ENCODE measurements at places on chromosomes 7 and 10.

- no peak for DNase-seq
These were observed at the start of gene FKBP9 for GRCh38 chr7:32957326-32958045. TSS of gene FKBP9 (plus strand) at chr7:32957440. CDS start at chr7:32957574, 134 bp downstream.

DNA sequence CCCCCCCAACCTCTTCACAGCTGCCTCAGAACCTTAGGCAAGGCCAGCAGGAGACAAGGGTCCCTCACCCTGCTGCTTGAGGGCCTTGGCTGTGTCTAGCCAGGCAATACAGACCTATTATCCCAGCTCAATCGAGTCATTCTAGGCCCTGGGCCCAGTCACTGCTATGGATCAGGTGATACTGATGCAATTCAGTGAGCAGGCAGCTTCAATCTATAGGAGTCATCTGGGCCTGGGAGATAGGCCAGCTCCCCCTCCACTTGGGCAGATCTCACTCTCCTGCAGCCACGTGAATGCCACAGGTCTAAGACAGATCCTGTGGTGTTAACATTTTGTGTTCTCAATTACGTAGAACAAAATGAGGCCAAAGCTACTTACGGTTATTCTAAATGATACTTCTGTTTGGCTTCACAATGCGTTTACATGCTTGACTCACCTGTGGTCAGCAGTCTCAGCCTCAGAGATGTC lies 68.0 kb upstream of the LRRC4 start:
- no peak for DNase-seq

- no peak for DNase-seq
These were observed 230.5 kb upstream of the MBL2 start for GRCh38 chr10:53003094-53003493.

DNA sequence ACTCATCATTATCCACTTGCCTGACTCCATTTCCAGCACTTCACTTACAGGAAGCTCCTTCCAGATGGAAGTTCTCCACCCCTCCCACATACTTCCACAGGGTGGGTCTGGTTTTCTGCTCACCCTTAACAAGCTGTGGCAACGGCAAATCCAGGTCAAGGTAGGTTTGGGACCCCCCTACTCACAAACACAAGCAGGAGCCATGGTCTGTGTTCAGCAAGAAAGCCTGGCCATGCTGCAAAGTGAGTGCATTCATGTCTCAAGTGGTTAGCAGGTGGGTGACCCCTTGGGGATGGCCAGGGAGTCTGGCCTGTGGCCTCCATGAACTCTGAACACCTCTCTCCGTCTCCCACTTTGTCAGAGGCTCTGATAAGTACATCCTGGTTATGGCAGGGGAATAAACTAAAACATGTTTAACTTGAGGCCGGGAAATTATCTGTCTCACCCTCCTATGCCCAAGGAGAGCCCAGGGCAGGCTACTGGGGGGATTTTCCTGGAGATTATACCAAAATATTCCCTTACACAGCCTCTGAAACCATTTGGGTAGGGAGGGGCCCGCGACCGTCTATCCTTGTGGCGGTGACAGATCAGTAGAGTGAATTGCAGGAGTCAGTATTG lies 844 bp downstream of the XPNPEP1 start:
- no peak for DNase-seq

DNA sequence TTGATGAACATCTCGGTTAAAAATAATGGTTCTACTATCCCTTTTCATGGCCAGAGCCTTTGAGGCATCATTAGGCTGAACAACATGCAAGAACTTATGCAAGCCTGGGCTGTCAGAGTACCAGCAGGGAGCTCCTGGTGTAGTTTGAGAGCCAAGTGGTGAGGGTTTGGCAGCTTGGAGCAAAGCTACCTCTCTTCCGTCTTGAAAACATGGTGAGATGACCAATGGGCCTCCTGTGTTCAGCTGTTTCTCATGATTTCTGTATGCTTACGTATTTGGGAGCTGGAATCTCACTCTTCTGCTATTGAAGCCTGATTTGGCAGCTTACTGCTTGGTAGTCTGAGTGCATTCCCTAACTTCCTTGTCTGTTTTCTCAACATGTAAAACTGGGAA lies 150.4 kb downstream of the CXCL12 start:
- no peak for DNase-seq

- no peak for DNase-seq
These were observed 59.9 kb downstream of the KCNMA1 start for GRCh38 chr10:77577666-77578229.

DNA sequence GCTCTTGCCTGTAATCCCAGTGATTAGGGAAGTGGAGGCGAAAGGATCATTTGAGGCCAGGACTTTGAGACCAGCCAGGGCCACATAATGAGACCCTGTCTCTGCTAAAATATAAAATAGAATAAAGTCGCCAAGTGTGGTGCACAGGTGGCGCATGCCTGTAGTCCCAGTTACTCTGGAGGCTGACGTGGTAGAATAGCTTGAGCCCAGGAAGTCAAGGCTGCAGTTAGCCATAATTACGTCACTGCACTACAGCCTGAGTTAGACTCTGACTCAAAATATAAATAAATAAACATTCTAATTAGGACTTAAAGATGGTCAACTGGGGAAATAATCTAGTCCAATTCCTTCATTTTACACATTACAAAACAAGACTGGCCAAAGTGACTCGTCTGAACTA lies 768 bp downstream of the CHCHD2 start:
- peak; percentile 51 for DNase-seq

DNA sequence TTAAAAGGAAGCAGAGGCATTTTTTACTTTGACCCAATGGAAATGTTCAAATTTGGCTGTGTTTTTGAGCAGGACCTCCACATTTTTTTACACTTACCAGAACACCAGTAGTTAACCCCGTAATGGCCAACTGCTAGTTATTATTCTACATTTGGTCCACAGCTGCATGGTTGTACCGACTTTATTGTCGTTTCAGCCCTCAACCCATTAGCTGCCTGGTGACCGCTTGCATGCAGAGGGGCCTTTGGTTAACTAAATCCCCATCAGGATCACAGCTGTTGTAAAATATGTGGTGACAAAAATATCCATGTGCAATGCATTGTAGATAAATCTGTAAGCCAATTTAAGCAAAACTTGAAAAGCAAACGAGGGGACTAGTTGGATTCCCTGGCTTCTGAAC lies 342.2 kb upstream of the MEOX2 start:
- DNase-seq = no peak

GRCh38 chr7:12467837-12468236 lies 64.2 kb upstream of the VWDE start:
- no peak for DNase-seq

DNA sequence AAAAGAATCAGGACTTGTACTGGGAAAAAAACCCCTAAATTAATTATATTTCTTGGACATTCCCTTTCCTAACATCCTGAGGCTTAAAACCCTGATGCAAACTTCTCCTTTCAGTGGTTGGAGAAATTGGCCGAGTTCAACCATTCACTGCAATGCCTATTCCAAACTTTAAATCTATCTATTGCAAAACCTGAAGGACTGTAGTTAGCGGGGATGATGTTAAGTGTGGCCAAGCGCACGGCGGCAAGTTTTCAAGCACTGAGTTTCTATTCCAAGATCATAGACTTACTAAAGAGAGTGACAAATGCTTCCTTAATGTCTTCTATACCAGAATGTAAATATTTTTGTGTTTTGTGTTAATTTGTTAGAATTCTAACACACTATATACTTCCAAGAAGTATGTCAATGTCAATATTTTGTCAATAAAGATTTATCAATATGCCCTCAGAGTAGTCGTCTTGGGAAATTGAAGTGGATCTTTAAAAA lies 6.6 kb downstream of the EMX2 start:
- DNase-seq = no peak

DNA sequence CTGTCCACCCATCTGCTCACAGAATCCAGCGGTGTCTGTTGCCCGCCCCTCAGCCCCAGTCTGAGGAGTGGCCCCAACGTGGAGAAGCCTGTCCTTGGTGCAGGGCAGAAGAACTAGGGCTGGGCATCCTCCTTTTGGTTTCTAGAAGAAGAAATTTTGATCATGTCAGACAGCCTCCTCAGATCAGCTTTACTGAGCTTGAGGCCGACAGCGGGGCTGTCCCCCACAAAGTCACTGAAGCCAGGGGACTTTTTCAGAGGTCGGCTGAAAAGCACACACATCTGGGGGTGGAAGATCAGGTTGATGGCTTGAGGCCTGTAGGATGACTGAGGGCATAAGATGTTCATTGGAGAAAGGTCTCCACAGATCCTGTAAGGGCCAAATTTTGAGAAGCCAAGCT lies 767.9 kb downstream of the GRID1 start:
- no peak for DNase-seq

DNA sequence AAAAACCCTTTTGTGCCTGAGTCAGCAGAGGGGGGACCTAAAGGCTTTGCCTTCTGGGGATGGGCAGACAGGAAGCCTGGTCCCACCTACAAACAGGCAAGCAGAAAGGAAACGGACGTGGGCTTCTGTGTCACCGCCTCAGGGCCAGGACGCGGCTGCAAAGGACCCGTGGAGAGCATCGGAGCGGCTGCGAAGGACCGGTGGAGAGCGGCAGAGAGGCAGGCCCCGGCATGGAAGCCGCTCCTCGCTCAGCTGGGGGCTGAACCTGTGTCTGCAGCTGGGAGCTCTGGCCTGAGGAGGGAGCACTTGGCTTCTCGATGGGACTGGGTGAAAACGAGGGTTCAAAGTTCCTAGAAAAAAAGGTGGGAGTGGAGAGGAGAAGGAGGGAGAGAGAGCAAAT lies 125.4 kb upstream of the PPP2R2D start:
- no peak for DNase-seq

DNA sequence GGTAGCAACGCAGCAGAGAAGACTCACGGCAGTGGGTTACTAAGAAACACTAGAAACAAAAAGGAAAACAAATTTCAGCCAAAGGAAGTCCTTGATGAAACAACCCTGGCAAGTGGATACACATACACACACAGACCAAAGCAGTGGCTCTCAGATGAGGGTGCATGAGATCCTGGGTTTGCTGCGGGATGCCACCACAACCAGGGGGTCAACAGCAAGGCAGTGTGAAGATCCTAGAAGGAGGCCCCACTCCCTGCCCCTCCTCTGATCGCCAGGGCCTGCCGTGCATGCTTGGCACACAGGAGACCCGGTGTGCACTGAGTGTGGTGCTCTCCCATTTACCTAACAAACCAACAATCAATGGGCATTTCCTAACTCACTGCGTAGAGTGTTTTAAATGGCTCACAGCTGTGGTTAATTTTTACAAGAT lies 252.3 kb upstream of the KLF14 start:
- DNase-seq = no peak

DNA sequence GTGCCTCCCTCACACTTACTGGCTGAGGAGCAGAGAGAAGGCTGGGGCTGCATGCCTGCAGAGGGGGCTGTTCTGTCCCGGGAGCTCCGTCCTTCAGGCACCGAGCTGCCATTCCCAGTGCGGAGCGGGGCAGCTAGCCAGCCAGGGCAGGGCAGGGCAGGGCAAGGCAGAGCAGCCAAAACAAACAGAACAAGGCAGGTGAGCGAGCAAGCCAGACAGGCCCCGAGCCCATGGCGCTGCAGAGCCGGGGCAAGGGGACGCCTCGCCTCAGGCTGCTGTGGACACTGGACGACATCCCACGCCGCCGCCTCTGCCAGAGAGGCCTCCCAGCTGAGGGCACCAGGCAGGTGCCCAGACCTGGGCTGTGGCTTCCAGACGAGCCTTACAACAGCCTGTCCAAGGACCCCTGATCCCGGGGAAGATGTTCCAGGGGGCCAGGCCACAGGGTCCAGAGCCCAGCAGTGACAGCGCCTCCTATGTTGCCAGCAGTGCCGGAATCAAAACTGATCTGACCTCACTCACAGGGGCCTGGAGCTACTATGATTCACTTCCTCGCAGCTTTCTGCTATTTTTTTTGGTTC lies 8.2 kb upstream of the NDST2 start:
- DNase-seq = no peak

DNA sequence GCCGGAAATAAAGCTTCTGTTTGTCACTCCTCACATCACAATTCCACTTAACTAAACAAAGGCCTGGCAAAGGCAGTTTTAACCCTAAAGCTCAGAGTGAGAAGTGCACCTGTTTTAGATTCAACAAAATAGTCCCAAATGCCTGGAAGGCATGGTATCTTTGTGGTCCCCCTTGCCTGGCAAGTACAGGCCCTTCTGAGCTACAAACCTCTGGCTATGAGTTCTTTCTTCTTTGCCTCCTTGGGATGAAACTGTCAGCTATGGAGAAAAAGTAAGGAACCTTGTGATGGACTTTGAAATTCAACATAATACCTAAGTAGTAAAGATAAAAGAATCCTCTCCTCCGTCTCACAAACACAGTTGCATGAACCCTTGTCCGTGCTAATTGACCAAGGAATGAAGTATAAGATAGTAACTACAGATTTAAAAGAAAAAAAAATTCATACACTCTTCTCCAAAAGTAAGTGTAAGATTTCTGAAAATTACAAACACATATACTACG lies 244.5 kb upstream of the ETV1 start:
- DNase-seq = no peak

GRCh38 chr10:10872035-10872673 lies 145.5 kb upstream of the CELF2 start:
- DNase-seq = no peak

GRCh38 chr10:122291739-122292138 lies 20.6 kb downstream of the BTBD16 start:
- no peak for DNase-seq

- no peak for DNase-seq
These were observed 80.5 kb downstream of the MACC1 start for GRCh38 chr7:20136647-20137046.

GRCh38 chr10:113384181-113384580 lies 168.7 kb upstream of the HABP2 start:
- no peak for DNase-seq

GRCh38 chr7:27810186-27810585 lies 70.2 kb downstream of the TAX1BP1 start:
- no peak for DNase-seq

- no peak for DNase-seq
These were observed 4.2 kb upstream of the CREB3L2 start for GRCh38 chr7:138006106-138006505.

Data from activated CD4-positive, alpha-beta T cell treated with anti-CD3 and anti-CD28 coated beads, Interleukin-2, Interleukin-4, amounts not matched to agents 100 ng/mL and 50 ng/mL, durations not matched to agents 16 hours and 8 hours (primary cell).